ENCODE measurements at places on chromosomes 5 and 9. TPM values are rescaled to one million over a fixed set of nuclear protein-coding genes. Genes with fewer than 3 reads are reported as not detected.

GRCh38 chr5:102453716-102454115 is 45.1 kb downstream of the SLCO6A1 start:
- H3K27me3 ChIP-seq = no peaks in the 10 kb centered on the region
- H3K4me3 ChIP-seq = no peak overlapping the region
- no peak for DNase-seq
- no peak overlapping the region for H3K27ac ChIP-seq

DNA sequence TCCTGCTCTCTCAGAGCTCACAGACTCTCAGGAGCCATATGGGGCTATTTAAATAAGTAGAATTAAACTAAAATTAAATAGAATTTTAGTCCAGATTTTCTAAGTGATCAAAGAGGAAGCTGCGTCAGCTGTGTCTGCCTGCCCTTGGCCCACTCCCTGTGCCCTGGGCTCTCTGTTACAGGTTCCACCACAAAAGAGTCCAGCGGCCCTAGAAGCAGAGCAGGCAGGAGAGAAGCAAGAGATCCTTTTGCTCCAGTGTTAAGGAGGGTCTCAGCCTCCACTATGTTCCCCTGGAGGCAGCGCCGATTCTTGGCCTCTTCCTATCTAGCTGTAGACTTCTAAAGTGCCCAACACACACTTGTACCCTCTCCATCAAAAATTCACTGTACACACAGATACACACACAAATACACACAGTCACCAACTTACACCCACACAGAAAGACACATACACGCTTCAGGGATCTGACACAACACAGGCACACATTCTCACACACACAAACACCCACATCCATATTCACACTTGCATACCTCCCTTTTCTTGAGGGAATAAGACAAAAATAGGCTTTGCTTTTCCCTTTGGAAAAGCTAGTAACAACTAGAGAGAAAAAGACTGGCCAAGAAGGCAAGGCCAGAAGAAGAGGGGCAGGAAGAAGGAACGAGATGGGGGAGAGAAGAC is 5.5 kb upstream of the TNIP1 start:
- H3K4me3 ChIP-seq = peak overlapping the region; percentile 1
- DNase-seq = no peak
- H3K27ac ChIP-seq = peak overlapping the region; percentile 13
- peaks cover 36% of the 10 kb centered on the region for H3K4me1 ChIP-seq
- peaks cover 5% of the 10 kb centered on the region for H3K36me3 ChIP-seq

- H3K4me3 ChIP-seq = no peak overlapping the region
- peaks cover 17% of the 10 kb centered on the region for H3K4me1 ChIP-seq
- H3K36me3 ChIP-seq = no peaks in the 10 kb centered on the region
Observed at GRCh38 chr5:119359737-119360413, 4.1 kb downstream of the TNFAIP8 start.

DNA sequence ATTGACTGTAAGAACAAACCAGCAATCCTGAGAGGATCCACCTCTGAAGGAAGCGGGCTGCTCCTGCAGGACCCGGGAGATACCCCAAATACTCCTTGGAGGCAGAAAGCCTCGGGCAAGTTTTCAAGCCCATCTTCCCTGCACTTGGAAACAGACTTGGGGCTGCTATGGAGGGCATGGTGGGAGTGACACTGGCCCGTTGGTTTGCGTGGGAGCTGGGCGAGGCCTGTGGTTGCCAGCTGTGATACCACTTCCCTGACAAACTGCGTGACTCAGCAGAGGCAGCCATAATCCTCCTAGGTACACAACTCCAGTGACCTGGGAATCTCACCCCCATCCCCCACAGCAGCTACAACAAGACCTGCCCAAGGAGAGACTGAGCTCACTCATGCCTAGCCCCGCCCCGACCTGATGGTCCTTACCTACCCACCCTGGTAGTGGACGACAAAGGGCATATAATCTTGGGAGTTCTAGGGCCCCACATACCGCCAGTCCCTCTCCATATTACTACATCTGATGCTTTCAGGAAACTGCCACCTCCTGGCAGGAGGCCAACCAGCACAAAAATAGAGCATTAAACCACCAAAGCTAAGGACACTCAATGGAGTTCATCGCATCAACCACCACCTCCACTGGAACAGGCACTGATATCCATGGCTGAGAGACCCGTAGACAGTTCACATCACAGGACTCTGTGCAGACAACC is 38.1 kb upstream of the VLDLR start:
- H3K4me1 ChIP-seq = no peaks in the 10 kb centered on the region
- H3K4me3 ChIP-seq = no peak overlapping the region
- H3K27ac ChIP-seq = no peak overlapping the region
- no peak for DNase-seq
- no peaks in the 10 kb centered on the region for H3K27me3 ChIP-seq

DNA sequence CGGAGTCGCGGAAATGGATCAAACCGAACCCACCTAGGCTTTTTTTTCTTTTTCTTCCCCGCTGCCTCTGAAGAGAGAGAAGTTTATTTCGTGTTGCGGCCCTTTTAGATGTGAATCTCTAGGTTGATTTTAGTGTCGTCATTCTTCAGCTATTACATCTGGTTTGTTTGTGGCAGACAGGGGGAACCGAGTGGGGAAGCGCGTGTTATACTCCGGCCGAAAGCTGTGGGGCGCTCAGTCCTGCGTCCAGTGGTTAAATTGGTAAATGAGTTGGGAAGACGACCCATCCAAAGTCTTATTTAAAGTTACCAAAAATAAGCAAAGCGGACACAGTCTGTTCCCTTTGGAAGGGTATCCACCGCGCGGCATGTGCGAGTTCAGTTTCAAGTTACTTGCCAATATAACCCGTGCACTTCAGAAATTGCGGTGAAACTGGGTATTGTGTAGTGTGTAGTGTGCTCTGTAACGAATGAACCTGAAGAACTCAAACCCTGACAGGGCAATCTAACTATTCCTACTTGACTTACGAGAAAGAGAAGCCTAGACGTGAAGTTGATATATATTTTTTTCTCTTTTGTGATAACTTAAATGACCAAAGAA is 1.3 kb downstream of the MAN2A1 start:
- peak; percentile 60 for DNase-seq
- peaks cover 50% of the 10 kb centered on the region for H3K4me1 ChIP-seq
- H3K27me3 ChIP-seq = peaks cover 11% of the 10 kb centered on the region
- peak overlapping the region; percentile 71 for H3K27ac ChIP-seq

NXNL2 gene
- total RNA-seq = not detected

TTC1 gene
- total RNA-seq = 49.8 TPM

SLIT3 gene
- total RNA-seq = 3.2 TPM

GPR150 gene
- total RNA-seq = not detected

Data from endothelial cell (in vitro differentiated cells).